ELF-1 (cell line): ENCODE measurements at places on chromosomes 7 and 10.

GRCh38 chr7:25424113-25424512 is 195.8 kb upstream of the NPVF start:
- no peak for DNase-seq

DNA sequence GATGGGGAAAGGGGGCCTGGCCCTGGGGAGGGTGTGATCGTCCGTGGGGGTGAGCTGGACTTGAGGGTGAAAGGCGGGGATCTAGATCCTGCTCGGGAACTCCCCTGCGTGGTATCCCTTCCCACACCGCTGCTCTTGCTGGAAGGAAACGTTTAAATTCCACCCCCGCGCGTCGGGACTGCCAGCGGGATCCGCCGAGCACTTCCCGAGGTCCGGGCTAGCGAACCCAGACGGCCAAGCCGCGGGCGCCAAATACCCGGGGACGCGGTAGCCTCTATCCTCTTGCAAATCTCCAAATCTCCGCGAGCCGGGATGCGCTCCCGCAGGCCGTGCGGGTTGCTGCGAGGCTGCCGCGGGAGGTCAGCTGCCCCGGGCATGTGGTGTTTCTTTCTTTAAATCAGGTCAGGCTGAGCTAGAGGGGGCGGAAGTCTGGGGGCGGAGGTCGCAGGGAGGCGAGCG is 904 bp downstream of the NPTX2 start:
- DNase-seq: peak; percentile 31

GRCh38 chr7:77696643-77697534 is 630 bp downstream of the RSBN1L start:
- peak; percentile 63 for DNase-seq

GRCh38 chr10:31757831-31758230 is 170.8 kb downstream of the ARHGAP12 start:
- peak; percentile 33 for DNase-seq

GRCh38 chr7:67732898-67733297 is 736.3 kb downstream of the TYW1 start:
- DNase-seq: no peak

DNA sequence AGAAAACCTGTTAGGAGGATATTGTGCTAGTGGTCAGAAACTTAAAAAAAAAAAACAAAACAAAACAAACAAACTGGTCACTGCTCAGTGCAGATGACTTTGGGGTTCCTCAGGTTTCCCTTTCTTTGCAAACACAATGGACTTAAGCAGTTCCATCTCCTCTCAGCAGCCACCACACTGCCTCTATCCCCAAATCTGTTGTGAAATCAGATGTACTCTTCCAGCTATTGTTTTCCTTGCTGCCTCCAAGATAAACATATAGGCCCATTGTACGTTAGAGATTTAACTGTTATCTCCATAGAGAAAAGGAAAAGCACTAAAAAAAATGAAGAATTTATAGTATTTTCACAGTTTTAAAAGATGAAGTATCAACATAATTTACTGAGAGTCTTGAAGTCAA is 147.1 kb downstream of the MPP7 start:
- no peak for DNase-seq

GRCh38 chr10:127964621-127965020 is 57.7 kb downstream of the PTPRE start:
- DNase-seq: no peak

DNA sequence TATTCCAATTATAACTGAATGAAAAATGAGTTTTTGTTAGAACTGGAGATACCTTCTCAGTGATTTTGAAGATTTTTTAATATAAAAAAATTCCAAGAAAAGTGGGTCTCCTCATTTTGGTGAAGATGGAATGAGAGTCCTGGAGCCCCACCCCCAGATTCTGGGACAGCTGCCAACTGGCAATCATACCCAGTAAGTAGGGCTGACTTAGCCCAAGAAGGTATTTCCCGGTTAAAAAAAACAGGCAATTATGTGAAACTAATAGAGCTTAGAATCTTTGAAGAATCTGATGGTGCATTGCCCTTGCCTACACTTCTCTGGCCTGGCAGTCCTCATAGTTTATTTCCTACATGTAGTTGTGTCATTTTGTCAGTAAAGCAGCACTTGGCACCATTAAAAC is 52.8 kb upstream of the VWDE start:
- DNase-seq: no peak

- DNase-seq: no peak
These were observed 6.0 kb downstream of the CPN1 start for GRCh38 chr10:100075426-100076220.

DNA sequence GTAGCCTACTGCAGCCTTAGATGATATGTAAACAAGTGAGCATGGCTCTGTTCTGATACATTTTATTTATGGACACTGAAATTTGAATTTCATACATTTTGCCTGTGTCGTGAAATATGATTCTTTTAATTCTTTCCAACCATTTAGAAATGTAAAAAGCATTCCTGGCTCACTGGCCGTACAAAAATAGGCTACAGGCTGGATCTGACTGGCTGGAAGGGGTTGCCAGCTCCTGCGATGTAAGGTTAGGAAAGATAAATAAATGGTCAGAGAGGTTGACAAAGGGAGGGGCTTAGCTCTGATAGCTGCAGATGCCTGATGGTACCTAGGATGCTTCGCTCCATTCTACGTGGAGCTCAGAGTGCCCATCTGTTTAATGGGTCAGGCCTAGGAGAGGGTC is 3.4 kb downstream of the ADCYAP1R1 start:
- no peak for DNase-seq

DNA sequence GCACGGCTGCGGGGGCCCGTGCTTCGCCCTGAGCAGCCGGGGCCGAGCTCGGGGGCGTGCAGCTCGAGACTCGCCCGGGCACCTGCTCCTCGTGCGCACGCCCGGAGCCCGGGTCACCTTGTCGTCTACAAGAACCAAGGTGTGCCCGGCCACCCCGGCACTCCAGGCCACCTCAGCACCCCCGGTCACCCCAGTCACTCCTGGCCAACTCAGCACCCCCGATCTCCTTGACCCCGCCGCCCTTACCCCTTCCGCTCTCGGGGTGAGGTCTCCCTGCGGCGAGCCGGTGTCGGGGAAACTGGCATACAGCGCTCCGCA is 268 bp upstream of the IGFBP3 start:
- DNase-seq: no peak

DNA sequence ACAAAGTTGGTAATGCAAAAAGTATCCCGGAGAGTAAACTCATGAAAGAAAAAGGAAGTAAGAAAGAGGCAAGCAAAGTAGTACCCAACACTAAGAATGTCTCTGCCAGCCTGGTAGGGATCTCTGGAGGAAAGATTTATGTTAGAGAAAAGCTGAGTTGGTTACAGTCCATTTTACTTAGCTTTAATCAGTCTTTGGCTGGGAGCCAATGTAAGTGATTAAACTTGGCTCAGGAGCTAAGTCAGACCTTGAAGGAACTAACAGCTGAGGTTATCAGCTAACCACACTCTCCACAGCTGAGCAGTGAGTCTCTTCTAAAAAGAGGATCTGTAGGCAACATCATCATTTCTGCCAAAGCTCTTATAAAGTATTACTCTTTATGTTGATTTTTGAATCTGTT is 148.0 kb downstream of the ANKRD7 start:
- DNase-seq: no peak

GRCh38 chr10:87760195-87760905 is 57.7 kb downstream of the ATAD1 start:
- DNase-seq: no peak

- peak; percentile 10 for DNase-seq
These were observed 67.2 kb upstream of the POT1 start for GRCh38 chr7:124996778-124997177.

GRCh38 chr7:91633013-91633441 is 247.5 kb downstream of the MTERF1 start:
- DNase-seq: no peak

- DNase-seq: no peak
These were observed 95.1 kb downstream of the ITGA8 start for GRCh38 chr10:15624401-15625196.

- DNase-seq: no peak
These were observed 99.8 kb downstream of the SEPTIN7 start for GRCh38 chr7:35900651-35901050.

DNA sequence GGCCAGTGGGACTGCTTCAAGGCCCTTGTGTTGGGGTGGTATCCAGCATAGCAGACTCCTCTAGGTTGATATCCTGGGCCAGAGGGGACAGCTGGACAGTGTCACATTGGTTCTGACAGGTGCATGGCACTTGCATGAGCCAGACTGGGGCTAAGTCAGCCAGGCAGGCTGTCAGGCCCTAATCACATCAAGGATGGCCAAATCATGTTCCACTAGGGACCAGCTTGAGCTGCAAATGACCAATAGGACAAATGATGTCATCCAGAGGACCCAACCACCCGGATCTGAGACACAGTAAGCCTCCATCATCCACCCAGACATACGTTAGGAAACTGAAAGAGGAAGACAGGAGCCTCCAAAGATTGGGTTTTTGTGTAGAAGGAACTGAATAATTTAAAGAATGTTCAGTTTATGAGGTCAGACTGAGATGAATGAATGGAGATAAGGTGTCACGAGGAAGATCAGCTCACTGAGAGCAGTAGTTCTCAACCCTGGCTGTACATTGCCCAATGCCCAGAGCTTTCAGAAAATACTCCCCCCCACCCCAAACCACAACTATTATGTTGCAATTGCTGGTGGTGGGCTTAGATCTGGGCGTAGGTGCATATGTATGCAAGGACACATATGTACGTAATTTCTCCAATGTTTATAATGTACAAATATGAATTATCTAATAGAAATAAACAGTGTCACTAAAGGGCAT is 75.2 kb upstream of the INHBA start:
- no peak for DNase-seq

GRCh38 chr7:157096286-157097055 is 42.3 kb upstream of the UBE3C start:
- DNase-seq: no peak

GRCh38 chr10:30758338-30758737 is 128.8 kb upstream of the LYZL2 start:
- DNase-seq: no peak

DNA sequence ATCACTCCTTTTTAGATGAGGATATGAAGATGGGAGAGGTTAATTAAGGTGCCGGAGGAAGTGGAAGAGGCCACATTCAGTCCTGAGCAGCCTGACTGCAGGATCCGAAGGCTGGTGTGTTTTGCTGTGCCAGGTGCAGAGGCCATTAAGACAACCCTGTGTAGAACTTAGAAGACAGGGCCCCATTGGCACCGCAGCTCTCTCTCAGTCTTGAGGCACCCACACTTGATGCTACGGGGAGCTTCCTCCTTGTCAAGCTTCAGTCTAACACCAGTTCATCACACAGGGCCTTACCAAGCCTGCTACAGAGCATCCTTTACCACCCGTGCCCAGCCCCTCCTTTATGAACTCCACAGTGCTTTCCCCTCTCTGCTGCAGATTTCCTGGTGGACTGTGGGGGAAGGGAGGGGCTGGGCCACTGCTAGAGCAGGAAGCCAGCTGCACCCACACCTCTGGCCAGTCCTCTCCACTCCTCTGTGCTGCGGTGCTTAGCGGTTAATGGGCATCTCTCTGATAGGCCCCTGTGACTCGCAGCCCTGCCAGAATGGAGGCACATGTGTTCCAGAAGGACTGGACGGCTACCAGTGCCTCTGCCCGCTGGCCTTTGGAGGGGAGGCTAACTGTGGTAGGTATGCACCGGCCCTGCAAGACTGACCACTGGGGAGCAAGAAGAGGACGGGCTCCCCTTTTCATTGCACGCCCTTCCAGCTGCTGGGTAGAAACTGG is 45.5 kb downstream of the VWA2 start:
- no peak for DNase-seq

- no peak for DNase-seq
These were observed 117.4 kb upstream of the POM121L12 start for GRCh38 chr7:52917982-52918578.

DNA sequence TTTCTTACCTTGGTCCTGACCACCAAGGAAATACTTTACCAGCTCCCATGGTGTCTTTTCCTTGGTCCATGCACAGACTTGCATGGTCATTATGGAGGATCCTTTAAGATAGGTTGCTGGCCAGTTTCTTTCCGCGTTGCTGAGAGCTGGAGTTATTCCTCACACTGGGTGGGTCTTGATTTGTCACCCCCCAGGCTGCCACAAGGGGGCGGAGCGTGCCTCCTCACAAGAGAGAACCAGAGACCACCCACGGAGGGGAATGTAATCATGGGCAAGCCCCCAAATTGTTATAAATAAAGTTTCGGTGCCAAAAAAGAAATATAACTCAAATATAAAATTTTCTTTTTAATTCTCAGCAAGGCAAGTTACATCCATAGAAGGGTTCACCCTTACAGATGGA is 10.5 kb upstream of the TRIM24 start:
- DNase-seq: no peak

GRCh38 chr10:31908157-31908556 is 20.5 kb downstream of the ARHGAP12 start:
- no peak for DNase-seq

- DNase-seq: no peak
These were observed 21.9 kb downstream of the CDK13 start for GRCh38 chr7:39971924-39972323.

DNA sequence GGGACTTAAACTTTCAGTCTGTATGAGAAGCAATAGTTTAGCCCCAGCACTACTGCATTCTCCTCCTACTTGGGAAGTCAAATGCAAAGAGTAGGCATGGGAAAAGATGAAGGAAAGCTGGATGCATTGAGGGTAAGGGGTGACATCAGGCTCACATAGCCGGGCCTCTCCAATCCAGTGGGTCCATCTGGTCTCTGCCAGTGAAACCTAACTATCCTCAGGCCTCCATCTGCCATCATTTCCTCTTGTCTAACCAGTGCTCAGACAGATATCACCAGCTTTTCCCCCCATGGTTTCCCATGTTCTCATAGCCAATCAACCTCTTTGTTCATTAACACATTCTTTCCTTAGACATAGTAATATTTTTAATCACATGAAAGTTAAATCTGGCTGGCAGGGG is 118.3 kb downstream of the DGKI start:
- DNase-seq: no peak

- DNase-seq: no peak
These were observed 69.8 kb downstream of the SRI start for GRCh38 chr7:88150033-88150432.

GRCh38 chr7:6316226-6316625 is 43.8 kb upstream of the CYTH3 start:
- no peak for DNase-seq

GRCh38 chr7:87411186-87411585 is 64.3 kb downstream of the ABCB4 start:
- DNase-seq: no peak

DNA sequence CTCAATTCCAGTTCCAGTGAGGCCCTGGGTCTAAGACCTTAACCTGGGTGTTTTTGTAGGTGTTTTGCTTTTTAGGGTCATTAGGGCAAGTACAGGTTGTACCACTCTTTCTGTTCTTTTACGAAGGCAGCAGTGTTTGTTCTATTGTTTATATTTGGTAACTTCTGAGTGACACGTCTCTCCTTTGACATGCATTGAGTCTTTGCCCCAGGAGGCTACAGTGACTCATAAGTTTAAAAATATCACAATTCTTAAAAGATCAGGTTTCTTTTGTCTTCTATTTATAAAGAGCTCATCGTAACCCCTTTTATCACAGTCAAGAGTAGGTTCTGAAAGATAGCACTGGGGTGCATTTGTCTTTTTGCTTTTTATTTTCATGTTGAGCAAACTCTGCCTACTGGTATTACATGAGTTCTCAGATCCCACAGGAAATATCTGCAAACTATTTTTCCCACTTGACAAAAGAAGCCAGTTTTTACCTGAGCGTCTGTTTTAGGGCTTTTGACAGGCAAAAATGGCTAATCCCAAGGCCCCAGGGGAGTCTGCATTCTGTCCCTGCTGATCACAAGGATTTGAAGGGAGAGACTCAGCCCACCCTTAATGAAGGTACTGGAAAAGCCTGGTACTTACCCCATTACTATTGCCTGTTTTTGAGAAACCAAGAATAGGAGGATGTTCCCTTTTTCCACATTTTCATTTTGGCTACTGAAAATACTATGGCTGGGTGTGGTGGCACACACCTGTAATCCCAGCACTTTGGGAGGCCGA is 7.9 kb downstream of the NUDT13 start:
- peak; percentile 18 for DNase-seq
